WERI-Rb-1 (cell line): ENCODE measurements at places on chromosomes 12 and 14.
A peak's percentile ranks its signal among the peaks of the same experiment; 100 is the strongest.

- DNase-seq = no peak
These were observed 61.1 kb upstream of the FLRT2 start for GRCh38 chr14:85468816-85469215.

DNA sequence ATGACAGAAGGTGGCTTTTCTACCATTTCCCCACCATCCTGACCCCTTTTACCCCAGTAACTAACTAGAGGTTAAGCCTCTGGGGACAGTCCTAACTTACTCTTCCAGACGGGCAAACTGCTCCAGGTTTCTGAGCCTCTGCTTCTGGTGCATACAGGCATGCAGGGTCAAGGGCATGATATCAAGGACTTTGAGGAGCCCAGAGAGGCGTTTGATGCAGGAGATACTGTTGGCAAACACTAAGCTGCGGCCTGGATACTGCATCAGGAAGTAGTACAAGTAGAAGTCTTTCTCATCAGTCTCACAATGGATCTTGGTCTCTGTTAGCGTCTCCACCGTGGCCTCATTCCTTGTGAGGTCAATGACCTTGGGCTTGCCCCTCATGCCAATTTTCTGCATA, 21.0 kb downstream of the DDX24 start:
- no peak for DNase-seq

DNA sequence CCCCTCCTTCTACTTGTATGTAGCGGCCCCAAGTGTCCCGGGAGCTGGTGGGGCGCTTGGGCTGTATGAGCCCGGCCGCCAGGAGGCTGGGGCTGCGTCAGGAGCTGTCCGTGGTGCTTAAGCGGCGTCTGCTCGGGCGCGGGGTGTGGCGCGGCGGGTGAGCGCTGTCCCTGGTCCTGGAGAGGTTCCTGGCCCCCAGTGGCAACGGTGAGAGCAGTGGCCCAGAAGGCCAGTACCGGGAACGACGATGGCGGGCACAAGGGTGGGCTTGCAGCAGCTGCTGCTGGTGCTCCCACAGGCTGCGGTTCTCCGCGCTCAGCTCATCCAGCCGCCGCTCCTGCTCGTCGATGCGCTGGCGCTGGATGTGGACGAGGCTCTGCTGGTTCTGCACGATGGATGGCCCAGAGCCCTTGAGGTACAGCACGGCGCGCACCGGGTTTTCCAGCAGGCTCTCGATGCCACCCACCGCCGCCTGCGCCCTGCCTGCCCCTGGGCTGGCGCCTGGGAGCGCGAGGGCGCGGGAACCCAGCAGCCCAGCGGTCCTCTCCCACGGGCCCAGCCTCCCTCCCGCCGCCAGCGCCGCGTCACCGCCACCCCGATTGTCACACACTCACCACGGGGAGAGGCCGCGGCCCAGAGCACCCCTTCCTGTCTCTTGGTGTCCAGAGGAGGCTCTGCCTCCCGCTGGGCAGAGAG, 41.9 kb upstream of the FKBP4 start:
- peak; percentile 17 for DNase-seq

GRCh38 chr12:113473400-113473799, 1.7 kb upstream of the LHX5 start:
- no peak for DNase-seq

DNA sequence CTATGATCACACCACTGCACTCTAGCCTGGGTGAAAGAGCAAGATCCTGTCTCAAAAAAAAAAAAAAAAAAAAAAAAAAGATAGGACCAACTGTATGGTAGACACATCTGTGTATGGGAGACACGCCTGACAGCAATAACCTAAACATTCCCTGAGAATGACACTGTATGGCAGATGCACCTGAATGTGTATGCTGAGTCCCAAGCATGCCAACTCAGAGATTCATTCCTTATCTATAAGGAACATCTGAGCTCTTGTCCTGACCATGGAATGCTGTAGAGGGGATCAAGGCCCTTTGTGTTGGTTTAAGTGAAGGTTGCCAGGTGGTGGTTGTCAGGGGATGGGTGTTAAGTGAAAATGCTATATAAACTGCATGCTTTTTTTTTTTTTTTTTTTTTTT, 19.2 kb upstream of the LGALS3 start:
- DNase-seq = no peak

DNA sequence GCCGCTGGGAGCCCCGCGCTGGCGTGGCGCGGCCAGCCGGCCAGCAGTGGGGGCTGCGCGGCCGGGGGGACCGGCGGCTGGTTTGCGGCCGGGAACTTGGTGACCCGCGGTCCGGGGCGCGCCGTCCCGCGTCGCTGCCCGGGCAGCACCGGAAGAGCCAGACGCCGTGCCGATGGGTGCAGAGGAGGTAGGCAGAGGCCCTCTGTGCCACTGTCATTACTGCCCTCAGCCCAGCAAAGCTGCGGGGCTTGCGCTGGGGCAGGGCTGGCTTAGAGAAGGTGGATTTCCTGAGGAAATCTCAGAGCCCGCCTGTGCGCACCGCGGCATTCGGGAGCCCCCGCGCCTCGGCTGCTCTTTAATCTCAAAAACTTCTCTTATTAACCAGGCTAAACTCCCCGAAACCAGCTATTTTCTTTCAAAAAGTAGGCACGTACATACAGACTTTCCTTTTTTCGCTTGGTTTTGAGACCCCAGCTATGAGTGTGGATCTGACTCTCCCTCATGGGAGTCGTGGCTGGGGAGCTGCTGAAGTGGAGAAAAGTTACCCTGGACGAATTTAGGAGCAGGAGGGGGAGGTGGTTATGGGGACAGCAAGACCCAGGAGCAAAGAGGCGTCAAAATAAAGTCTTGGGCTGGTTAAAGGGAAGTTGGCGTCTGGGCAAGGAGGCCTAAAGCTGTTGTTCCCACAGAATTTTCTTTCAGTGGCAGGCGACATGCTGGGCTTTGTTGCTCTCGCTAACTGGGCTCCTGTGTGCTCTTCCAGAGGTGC, 802 bp downstream of the SUSD6 start:
- no peak for DNase-seq

- DNase-seq = no peak
These were observed 59.9 kb downstream of the ZFYVE21 start for GRCh38 chr14:103775506-103775905.

GRCh38 chr12:94900496-94900895, 103.0 kb downstream of the NDUFA12 start:
- no peak for DNase-seq

DNA sequence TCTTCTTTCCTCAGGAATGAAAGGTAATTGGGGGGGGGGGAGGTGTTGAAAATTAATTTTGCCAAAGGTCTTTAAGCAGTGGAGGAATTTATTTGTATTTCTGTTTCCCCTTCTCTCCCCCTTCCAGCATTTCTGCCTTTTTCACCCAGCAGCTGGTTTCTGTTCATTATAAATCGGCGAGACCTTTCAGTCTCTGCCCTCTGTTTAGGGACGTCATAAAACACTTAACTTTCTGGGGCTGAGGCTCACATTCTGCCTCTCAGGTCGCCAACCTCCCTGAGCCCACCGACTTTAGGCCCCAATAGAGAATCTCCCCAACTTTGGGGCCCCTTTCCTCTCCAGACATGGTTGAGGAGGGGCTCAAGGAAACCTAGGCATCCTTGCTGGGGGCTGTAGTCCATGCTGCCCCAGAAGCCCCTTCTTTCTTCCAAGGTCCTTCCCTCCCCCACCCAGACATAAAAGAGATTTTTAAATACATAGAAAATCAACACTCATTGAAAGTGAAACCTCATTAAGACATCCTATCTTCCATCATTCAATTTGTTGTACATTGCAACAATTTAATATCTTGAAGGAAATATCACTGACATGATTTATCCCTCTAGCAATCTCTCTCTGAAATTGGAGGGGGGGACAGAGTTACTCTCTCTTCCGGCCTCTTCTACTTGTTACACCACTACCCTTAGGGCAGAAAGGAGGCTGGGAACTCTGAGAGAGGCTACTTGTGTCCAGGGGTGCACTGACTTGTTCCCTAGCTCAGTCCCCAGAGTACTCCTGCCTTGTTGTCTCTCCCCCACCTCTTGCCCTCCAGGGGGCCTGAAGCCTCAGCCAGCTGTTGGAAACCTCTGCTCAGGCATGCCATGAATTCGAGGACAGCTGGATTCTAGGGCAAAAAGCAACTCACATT, 2.5 kb upstream of the HOXC6 start:
- DNase-seq = no peak

DNA sequence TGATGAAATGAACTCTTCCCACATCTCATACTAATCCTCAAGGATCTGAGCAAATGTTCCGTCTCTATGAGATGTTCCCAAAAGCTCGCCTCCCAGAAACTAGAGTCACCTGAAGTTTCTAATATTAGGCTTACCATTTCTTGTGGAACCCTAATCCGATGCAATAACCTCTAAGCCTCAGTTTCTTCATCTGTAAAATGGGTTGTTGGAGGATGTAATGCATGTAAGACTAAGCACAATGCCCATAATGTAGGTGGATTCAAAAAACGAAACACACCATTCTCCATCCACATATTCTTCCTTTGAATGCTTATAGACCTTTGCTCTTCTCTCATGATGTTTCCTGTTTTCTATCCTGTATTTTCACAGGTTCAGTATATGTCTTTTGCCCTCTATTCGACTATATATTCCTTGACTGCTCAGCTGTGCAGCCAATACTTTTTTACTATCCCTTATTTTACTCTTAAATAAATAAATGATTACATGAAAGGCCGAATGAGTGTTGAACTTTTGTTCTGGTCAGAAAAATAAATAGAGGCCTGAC, 307.3 kb upstream of the G2E3 start:
- DNase-seq = no peak

DNA sequence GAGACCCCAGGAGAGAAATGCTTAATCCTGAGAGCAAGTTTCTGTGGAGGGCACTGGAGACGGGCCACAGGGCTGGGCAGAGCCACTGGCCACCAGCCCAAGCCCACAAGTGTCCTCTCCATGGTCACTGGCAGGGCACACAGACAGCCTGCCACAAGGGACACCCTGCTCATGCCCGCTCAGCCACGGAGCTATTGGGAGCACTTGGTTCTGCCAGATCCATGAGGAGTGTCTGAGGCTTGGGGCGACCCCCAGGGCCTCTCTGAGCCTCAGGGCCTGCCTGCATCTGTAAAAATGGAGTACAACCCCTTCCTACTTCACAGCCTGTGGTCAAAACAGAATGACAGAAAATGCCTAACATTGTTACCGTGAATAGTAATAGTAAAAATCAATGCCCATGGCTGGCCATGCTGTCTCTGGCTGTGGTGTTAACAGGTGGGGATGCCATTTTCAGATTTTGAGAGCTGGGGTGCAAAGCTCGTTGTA, 3.2 kb downstream of the PGF start:
- DNase-seq = no peak

GRCh38 chr14:21018286-21018685, 6.6 kb downstream of the NDRG2 start:
- no peak for DNase-seq

GRCh38 chr12:123269395-123269892, 2.2 kb downstream of the CDK2AP1 start:
- DNase-seq = peak; percentile 90

- no peak for DNase-seq
These were observed 7.4 kb upstream of the B4GALNT1 start for GRCh38 chr12:57640175-57641042.

DNA sequence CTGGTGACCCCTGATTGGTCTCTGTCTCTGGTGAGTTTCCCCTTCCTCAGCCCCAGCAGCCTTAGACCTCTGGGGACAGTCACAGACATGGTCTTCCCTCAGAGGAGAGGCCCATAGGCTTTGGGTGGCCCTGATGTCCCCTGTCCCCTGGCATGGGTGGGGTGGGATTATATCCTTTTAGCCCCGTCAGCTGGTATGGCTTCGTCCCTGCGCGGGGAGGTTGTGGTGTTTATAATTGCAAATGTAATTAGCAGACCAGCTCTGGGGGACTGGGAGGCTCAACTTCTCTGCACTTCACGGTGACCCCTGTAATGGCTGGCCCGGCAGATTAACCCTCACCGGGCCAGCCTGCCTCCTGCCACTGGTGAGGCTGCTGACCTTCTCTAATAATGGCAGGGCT, 5.1 kb downstream of the ESRRB start:
- no peak for DNase-seq

- no peak for DNase-seq
These were observed 55.9 kb downstream of the LRP6 start for GRCh38 chr12:12210983-12211382.

GRCh38 chr12:92146497-92147224, 1.0 kb upstream of the BTG1 start:
- DNase-seq = no peak

- DNase-seq = no peak
These were observed 15.8 kb downstream of the FOXN3 start for GRCh38 chr14:89401241-89401640.

GRCh38 chr14:105325716-105326567, 11.4 kb downstream of the PACS2 start:
- no peak for DNase-seq

DNA sequence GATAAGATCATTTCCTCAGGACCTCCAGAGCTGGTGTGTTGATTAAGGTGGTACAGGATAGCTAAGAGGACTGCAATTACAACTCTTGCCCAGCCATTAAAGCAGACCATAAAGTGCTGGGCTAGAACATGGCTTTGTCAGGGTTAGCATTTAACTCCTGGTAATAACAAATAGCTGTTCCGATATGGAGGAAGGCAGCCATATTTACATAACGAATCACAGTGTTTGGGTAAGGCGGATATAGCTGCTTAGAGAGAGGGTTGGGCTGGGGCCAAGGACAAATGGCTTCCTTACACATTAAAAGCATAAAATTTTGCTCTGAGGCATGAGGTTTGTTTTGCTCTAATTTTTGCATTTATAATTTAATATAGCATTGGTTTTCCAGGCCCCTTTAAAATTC, 297.7 kb upstream of the DDHD1 start:
- DNase-seq = no peak

DNA sequence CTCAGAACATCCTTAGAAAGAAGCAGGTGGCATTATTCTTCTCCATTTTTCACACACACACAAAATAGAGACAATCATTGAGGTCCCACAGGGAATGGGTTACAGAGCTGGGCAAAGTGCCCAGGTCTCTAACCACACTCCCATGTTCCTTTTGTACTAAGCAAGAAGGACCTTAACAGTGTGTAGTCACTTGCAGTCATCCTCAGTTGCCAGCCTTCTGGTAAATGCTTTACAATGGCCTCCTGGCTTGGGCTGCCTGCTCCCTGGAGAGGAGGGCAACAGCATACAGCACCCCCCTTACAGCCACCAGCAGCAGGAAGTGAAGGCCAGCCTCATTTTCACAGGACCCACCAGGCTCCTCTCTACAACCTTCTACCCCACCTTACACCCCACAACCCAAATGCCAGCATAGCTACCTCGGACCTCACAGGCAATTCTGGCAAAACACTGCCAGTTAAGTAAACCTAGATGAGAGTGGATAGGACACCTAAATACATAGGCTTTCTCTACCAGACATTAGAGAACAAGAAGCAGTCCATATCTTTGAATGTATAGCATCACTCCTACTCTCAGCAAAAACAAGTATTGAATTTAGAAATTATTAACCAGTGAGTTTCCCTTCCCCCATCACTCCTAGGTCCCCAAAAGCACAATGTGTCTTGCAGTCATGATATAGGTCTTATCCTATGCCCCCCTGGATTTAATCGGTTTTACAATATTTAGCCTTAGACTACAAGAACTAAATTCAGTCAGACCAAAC, 88.1 kb downstream of the PPP2R5E start:
- no peak for DNase-seq

DNA sequence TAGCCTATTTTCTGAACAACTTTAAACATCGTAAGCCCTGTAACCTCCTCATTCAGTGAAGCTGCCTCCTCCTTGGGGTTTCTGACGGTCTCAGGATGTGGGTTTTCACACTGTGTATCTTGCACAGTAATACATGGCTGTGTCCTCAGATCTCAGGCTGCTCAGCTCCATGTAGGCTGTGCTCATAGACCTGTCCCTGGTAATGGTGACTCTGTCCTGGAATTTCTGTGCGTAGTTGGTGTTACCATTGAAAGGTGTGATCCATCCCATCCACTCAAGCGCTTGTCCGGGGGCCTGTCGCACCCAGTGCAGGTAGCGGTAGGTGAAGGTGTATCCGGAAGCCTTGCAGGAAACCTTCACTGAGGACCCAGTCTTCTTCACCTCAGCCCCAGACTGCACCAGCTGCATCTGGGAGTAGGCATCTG, 980.5 kb downstream of the TMEM121 start:
- no peak for DNase-seq
